ENCODE measurements at places on chromosomes 12 and 14.

- DNase-seq, result peak; percentile 61
Measured at GRCh38 chr12:90299121-90299520, 590.5 kb upstream of the ATP2B1 start.

DNA sequence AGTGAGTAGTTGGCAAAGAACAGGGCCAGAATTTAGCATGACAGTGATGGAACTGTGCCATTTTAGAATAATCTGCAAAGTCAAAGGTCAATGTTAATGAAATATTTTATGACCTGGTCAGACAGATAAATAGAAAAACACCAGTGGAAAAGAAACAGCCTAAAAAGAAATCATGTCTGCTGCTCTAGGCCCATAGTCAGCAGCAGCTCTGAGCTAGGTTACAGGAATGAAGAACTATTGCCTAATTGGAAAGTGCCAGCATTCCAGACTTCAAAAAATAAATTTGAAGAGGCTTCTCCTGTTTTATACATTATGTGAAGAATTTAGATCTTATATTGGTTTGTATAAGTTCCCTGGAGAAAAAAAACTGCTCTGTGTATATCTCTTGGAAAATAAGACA is 9.8 kb downstream of the NPC2 start:
- DNase-seq, result no peak

DNA sequence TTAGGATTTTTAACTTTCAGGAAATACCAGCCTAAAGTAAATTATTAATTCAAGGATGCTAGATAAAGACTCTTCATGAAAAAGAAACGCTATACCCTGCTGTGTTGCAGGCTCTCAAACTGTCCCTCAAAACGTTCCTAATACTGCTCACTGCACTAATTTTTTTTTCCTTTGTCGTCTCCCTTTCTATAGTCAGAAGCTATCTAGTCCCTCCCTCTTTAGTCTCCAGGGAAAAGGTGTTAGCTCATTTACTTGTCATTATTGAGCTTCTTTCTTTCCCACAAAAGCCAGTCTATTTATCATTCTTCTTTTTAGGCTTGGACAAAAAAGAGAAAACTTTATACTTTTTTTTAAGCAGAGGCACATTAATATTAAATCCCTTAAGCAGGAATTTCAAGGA is 30.3 kb upstream of the INSM2 start:
- DNase-seq, result no peak

GRCh38 chr12:112998987-112999767 is 20.9 kb downstream of the OAS2 start:
- no peak for DNase-seq

DNA sequence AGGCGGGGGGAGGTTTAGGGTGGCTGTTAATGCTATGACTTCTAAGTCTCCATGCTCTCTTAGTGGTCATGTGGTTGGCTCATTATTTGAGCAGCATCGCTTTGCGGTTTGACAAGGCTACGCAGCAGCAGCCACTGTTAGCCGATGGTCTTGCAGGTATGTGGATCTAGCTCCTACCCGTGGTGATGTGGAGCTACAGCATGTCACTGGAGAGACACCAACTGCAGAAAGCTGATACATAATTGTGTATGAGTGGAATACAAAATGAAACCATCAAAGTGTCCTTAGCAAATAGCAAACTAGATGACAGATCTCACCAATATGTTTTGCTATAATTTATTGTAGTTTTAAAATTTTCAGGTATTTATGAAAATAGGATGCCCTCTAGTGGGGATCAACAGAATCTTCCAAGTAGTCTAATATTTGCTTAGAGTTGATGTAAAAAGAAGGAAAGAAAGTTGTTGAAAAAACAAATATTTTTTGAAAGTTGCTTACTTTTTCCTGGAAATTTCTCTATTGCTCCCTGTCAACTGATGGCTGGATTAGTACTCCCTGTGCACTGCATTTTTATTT is 94.9 kb downstream of the NAV3 start:
- peak; percentile 69 for DNase-seq

DNA sequence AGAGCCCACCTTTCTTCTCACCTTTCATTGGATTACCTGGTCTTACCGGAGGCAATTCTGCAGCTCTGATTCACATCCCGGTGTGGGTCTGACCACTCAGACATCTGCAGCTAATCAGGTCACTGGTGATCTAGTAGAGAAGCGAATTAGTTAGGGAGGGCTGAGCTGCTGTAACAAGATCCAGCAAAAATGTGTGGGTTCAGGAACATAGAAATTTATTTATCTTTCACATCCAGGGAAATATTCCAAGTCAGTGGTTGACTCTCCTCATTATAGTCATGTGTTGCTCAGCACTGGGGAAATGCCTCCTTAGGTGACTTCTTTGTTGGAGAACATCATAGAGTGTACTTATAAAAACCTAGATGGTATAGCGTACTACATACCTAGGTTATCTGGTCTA is 218.7 kb upstream of the PELI2 start:
- no peak for DNase-seq
